NCI-H2081 (cell line): ENCODE measurements at places on chromosomes 5 and 9.

GRCh38 chr5:81820863-81821262, 70.0 kb upstream of the SSBP2 start:
- no peak for DNase-seq

- no peak for DNase-seq
Observed at GRCh38 chr5:142800776-142801494, 30.8 kb downstream of the ARHGAP26 start.

GRCh38 chr9:13674926-13675637, 395.6 kb upstream of the MPDZ start:
- DNase-seq = no peak

DNA sequence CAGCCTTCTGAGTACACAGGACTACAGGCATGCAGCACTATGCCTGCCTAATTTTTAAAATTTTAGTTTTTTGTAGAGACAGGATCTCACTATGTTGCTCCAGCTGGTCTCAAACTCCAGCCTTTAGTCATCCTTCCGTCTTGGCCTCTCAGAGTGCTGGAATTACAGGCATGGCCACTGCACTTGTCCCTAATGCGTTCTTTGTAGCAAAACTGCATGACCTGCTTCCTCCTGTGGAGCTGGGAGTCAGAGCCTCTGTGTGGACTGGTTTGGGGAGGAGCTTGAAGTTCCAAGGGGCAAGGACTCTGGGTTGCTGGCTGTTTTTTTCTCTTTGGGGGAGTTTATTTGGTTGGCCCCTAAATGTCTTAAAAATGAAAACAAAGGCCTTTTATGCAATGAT, 22.7 kb upstream of the ANKRD34B start:
- DNase-seq = no peak

- no peak for DNase-seq
Observed at GRCh38 chr9:114446036-114446435, 58.3 kb upstream of the AKNA start.

DNA sequence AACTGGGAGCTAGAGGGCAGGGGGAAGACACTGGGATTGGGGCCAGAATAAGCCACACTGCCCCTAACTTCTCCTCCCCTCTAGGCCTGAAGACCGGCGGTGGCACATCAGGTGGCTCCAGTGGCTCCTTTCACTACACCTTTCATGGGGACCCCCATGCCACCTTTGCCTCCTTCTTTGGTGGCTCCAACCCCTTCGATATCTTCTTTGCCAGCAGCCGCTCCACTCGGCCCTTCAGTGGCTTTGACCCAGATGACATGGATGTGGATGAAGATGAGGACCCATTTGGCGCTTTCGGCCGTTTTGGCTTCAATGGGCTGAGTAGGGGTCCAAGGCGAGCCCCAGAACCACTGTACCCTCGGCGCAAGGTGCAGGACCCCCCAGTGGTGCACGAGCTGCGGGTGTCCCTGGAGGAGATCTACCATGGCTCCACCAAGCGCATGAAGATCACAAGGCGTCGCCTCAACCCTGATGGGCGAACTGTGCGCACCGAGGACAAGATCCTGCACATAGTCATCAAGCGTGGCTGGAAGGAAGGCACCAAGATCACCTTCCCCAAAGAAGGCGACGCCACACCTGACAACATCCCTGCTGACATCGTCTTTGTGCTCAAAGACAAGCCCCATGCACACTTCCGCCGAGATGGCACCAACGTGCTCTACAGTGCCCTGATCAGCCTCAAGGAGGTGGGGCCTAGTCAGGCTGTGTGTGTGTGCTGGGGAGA, 6.8 kb downstream of the DNAJB5 start:
- no peak for DNase-seq

- DNase-seq = no peak
Observed at GRCh38 chr9:20538956-20539355, 83.3 kb downstream of the MLLT3 start.

GRCh38 chr5:116216246-116216645, 131.4 kb downstream of the COMMD10 start:
- DNase-seq = no peak

- no peak for DNase-seq
Observed at GRCh38 chr5:117318528-117318927, 743.9 kb upstream of the SEMA6A start.

DNA sequence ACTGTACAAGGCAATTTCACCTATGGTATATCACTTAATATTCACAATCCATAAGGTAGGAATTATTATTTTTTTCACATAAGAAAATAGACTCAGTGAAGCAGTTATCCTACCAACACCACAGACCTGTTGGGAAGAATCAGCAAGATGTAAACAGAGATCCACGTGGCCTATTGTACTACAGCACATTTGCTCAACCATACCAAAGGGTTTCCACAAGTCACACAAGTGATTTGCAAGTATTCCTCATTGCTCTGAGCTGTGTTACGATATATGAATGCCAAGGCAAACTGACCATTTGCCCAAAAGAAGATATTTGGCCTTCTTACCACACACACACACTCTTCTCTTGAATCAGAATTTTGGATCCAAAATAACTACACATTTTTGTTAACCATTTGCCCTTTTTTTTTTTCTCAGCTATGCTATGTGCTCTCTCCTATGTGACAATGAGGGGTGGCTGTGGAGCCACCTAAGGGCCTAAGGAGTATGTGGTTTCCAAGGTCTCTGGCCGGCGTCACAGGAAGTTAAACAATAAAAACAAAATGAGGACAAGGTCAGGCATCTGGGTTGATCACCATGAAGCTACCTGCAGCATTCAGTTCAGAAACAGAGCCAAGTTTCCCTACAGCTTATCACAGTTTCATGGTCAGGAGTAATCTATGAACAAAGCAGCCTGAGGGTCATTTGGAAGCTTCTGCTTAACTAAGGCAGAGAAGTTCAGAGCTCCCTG, 171.0 kb upstream of the FREM1 start:
- DNase-seq = no peak

GRCh38 chr9:98327249-98327561, 71.8 kb upstream of the TBC1D2 start:
- DNase-seq = no peak

GRCh38 chr5:36900283-36900682, 23.7 kb downstream of the NIPBL start:
- no peak for DNase-seq

DNA sequence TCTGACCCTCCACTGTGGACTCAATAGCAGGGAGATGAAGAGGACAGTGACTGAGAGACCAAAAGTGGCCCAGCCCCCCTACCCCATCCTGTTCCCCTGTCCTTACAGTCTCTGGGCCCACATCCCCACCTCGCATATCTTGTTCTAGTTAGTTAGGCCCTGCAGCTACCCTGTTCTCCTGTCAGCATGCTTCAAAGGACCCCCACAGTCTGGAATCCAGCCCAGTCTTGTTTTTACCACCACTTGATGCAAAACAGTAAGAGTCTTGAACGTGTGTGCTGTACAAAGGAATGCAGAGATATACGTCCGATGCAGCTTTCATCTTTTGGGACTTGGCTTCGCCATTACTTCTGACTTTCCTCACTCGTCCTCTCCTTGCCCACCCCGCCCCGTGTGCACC, 12.2 kb upstream of the POMT1 start:
- no peak for DNase-seq

DNA sequence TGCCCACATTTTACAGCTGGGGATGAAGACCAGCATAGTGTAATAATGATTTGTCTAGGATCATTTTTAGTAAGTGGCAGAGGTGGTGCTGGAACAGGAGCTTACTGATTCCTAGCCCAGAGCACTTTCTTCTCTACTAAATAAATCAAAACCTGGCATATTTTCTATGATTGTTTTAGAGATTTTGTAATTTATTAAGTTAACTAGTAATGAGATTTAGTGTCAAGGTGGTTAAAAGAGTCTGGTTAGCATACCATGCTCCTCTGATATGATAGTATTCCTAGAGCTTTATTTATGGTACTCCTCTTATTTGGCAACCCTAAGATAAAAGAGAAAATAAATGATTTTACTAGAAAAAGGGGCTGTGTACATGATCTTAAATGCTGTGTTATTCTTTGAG, 604.0 kb downstream of the ISL1 start:
- no peak for DNase-seq

- DNase-seq = no peak
Observed at GRCh38 chr5:93010616-93011015, 570.4 kb downstream of the NR2F1-AS1 start.
